Right ventricle myocardium inferior (tissue), 1 donor: ENCODE measurements at places on chromosomes 7 and 10.

DNA sequence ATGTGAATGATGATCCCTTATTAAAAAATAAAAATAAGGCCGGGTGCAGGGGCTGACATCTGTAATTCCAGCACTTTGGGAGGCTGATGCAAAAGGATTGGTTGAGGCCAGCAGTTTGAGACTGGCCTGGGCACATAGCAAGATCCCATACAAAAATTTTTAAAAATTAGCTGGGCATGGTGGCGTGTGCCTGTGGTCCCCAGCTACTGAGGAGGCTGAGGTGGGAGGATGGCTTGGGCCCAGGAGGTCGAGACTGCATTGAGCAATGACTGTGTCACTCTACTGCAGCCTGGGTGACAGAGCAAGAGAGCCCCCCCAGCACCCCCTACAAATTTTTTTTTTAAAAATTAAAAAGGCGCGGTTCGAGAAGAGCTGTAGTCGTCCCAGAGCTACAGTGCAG, 1.2 kb upstream of the BRI3 start:
- no peak for DNase-seq

DNA sequence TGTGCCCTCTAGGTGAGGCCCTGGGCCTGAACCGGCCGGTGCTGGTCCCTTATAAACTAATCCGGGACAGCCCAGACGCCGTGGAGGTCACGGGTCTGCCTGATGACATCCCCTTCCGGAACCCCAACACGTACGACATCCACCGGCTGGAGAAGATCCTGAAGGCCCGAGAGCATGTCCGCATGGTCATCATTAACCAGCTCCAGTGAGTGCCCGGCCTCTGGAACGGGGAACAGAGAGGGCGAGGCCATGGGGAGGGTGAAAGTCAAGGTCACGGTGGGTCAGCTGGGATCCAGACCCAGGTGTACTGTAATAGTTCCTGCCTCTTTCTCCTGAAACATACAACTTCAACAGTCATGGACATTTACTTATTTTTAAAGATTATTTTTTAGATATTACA, 66.7 kb upstream of the GTF2I start:
- no peak for DNase-seq

DNA sequence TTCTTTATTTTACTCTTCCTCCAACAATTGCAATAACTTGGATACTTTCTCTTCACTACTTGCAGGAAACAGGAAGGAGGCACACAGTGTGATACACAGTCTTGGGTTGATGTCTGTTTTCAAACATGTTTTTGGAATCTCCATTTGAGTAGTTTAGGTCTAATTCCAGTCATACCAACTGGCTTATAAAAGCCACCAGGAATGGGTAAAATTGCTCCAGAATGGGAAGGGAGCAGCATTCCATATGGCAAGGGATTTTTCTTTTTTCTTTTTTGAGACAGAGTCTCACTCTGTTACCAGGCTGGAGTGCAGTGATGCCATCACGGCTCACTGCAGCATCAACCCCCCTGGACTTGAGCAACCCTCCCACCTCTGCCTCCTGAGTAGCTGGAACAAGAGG, 545.1 kb upstream of the GALNT17 start:
- no peak for DNase-seq

DNA sequence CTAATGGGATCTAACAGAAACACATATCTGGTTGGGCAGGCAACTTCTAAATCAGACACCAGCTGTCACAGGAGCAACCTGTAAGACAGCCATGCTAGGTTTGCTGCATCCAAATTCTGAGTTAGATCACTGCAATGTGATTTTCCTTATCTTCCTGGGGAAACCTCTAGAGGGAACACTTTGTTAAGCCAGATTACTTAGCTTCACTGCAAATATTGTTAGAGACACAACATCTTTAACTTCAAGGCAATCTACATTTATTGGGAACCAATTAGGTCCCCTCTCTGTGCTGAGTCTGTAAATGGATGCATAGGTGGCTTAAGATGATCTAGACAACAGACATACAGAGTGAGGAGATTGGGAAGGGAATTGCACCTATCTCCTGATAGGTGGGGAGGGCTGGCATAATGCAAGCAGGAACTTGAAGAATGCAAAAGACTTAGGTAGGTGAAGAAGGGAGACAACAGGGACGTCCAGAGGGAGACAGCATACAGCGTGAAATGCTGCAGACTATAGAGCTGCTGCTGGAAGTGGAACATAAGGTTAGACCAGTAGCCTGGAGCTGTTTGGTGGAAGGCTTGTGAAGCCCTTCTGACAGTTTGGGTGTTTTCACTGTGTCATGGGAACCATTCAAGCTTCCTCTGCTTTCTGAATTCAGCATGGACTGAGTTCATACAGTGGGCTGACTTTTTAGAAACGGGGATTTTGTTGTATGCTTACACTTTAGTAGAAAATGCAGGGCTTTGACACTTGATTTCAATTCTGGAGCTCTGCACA, 109.8 kb upstream of the ELMO1 start:
- DNase-seq, result no peak

DNA sequence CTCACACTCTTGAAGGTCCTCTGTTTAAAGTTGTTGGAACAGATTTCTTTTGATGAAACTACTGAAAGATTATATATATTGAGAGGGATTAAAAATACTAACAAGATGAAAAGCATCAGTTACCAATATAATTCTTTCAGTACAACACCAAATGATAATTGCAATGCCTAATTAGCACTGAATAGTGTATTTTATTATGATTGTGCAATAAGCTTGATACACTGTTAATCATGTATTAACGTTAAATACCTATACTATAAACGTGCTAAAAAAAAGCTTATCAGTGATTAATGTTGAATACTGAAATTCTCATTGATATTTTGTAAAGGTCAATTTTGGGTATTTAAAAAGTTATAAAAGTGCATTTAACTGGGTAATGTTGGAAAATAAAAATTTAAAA, 61.5 kb downstream of the HIBADH start:
- DNase-seq, result no peak

GRCh38 chr7:157046681-157047080, 36.2 kb upstream of the MNX1 start:
- no peak for DNase-seq

GRCh38 chr10:59000162-59000825, 176.1 kb upstream of the PHYHIPL start:
- DNase-seq, result no peak

- DNase-seq, result no peak
These were observed 260.9 kb downstream of the AHR start for GRCh38 chr7:17559388-17559787.

GRCh38 chr7:117458977-117459583, 20.7 kb upstream of the CFTR start:
- DNase-seq, result no peak

DNA sequence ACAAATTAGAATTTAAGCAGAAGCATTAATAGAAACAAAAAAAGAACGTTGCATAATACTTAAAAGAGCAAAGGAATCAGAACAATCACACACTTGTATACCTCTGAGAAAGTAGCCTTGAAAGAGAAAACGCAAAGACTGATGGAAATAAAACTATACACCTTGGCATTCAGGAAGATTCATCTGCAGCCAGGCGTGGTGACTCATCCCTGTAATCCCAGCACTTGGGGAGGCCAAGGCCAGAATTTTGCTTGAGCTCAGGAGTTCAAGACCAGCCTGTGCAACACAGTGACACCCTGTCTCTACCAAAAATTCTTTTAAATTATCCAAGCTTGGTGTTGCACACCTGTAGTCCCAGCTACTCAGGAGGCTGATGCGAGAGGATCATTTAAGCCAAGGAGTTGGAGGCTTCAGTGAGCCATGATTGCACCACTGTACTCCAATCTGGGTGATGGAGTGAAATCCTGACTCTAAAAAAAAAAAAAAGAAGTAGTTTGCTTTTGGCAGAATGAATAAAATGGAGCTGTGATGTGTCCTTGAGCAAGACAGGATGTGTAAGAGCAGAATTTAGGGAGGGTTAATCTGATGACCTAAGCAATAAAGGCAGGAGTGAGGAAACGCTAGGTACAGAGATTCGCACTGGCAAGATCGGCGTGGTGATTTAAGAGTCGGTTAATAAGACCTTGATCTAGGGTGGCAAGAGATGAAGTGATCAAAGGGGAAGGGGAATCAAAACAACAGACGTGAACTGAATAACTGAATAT, 75.8 kb upstream of the NRP1 start:
- DNase-seq, result no peak

DNA sequence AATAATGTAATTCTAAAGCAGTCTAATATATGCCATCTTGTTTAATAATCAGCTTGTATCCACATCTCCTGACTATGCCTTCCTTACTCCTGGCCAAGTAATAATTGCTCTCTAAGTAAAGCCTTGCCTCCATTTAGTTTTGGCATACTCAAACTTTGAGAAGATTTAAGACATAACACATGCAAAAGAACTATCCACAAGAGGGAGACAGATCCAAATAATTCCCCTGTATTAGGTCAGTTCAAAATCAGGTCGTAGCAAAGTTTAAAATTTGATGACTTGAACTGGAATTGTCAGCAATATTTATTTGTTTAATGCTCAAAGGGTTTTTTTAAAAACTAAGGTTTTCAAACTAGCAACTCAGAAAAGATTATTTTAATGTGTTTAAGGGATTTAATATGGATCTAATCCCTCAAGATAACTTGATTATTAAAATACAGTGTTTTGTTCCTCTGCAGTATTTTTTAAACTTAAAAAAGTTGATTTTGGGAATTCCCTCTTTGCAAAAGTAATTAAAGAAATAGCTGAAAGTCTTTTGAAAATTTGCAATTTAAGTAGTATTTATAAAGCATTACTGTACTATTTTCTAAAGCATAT, 95.3 kb downstream of the HDAC9 start:
- DNase-seq, result no peak

GRCh38 chr10:11638055-11638698, 26.7 kb upstream of the USP6NL start:
- DNase-seq, result no peak

- DNase-seq, result no peak
These were observed 40.6 kb upstream of the TSPAN13 start for GRCh38 chr7:16712916-16713315.

GRCh38 chr7:30799206-30799975, 28.2 kb downstream of the MINDY4 start:
- DNase-seq, result no peak

GRCh38 chr10:131140606-131141005, 170.9 kb downstream of the TCERG1L start:
- no peak for DNase-seq

DNA sequence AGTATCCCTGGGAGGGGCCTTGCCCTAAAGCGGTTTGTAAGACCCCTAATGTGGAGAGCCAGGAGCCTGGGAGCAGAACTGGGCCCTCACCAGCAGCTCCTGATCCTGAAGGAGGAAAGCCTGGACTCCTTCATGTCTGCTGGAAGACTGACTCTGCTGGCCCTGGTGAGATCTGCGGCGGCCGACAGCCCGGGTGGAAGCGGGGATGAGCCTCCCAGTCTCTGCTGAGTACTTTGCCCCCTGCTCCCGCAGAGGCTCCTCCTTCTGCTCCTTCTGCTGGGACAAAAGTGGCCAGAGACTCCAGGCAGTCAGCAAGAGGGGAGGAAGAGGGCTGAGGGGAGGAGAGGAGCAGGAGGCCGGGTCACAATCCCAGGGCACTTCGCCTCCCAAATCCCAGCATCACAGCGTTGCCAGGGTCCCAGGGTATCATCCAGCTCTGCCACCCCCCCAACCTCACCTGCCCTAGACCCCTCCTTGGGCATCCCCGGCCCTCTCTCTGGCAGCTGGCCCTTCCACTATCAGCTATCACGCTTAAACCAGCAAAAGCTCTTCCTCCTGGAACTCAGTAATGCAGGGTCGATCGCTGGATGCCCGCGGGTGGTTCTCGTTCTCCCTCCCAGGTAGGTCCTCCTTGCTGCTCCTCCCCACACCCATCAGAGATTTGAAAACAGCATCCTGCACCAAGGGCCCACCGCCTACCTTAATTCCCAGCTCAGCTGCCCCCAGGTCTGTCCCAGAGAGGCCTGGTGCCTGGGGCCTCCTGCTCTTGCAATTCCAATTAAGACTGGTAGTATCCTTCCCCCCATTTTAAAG, 7.9 kb downstream of the TBATA start:
- no peak for DNase-seq

- DNase-seq, result peak; percentile 87
These were observed 11.0 kb upstream of the LFNG start for GRCh38 chr7:2508327-2509215.

DNA sequence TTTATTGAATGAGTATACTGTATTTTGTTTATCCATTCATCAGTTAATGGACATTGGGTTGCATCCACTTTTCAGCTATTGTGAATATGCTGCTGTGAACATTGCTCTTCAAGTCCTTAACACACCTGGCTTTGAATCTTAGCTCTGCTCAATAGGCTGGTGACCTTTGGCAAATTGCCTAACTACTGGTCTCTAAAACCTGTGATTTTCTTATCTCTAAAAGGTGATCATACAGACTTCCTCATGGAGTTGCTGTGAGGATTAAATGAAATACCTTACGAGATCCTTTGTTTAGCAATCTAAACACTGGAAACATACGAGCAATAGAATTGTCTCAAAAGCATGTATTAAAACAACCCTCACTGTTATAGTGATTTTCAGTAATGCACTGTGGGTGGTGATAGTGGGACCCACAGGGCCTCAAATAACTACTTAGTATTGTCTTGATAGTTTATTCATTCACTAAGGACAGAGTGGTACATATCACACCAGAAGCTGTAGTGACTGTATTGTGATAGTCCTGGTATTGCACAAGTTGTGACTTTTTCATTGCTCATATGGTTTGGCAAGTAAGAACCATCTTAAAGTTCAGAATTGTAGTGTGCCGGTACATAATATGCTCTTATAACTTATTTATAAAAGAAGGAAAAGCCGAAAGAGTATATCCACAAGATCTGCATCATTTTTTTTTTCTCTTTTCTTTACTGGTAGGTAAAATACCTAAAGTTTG, 257.6 kb downstream of the EXOC4 start:
- DNase-seq, result no peak

GRCh38 chr7:148799893-148800555, 84.1 kb downstream of the EZH2 start:
- no peak for DNase-seq

- no peak for DNase-seq
These were observed 138.5 kb downstream of the PLXNA4 start for GRCh38 chr7:132437730-132438129.

DNA sequence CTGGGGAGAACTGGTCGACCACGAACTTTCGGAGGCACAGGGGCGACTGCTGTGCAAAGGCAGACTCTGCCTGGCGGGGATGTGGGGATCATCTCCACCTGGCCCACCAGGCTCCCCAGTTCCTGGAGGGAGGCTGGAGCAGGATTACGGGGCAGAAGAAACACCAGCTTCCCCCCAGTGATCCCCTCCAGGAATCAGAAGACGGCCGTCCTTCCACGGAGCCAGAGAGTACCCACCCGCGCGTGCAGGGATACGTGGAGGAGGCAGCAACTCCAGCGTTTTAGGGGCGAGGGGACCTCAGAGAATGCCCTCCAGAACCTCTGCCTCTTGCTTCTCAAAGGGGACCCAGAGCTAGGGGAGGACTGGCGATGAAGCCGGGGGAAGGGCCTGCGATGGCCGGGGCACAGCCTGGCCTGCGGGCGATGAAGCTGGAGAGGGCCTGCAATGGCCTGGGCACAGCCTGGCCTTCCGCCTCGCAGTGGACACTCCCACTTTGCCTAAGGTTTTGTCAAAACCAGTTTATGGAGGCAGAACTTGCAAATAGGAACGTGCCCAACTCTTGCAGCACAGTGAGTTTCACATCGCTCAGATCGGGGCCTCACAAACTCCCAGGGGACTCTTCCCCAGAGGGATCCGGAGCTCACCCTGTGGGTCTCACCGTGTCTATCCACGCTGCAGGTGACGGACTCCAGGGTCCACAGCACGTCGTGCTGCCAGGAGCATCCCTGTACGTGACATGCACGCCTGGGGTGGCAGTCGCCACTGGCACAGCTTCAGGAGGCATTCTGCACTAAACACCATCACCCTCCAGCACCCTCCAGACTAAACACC, 77.9 kb upstream of the PDGFA start:
- no peak for DNase-seq

GRCh38 chr7:96236198-96237039, 85.5 kb downstream of the SLC25A13 start:
- peak; percentile 57 for DNase-seq
